Thyroid gland (tissue), 4 donors: ENCODE measurements at places on chromosomes 4 and X. TPM values are rescaled to one million over a fixed set of nuclear protein-coding genes. Genes with fewer than 3 reads are reported as not detected.
A peak's percentile ranks its signal among the peaks of the same experiment; 100 is the strongest.

DNA sequence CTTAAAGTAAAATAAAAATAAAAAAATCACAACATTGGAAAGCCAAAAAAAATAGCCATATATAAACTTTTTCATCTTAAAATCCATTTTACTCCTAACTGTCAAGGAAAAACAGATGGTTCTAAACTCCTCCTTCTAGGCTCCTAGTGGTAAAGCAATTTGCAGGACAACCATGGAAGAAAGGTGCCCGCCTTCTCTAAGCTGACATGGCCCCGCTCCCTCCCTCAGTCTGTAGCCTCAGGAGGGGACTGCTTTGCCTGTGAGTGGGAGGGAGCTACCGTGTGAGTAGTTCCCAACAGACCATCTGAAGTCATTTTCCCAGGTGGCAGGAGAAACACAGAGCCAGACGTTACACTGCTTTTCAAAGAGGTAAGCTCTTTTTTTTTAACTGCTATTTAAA lies 336.2 kb upstream of the FAT1 start:
- no peak for DNase-seq

GRCh38 chr4:123125477-123125876 lies 203.1 kb upstream of the NUDT6 start:
- DNase-seq: no peak

GRCh38 chr4:183356173-183356830 lies 34.1 kb upstream of the CLDN24 start:
- DNase-seq: no peak

DNA sequence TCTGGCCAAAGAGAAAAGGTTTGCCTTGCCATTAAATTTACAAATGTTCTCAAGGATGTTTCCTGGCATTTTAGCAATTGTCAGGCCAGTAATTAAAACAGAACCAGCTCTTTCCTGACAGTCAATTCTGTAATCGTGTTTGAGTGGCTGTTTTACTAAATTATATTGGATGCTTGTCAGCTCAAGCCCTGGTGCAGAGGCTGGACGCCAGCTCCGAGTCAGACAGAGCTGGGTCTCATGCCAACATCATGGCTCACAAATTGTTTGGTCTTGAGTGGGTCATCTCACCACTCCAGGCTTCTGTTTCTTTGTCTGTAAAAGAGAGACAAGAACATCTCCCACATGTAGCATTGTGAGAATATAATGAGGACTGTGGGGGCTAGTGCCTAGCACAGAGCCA lies 190.3 kb upstream of the PSAPL1 start:
- no peak for DNase-seq

DNA sequence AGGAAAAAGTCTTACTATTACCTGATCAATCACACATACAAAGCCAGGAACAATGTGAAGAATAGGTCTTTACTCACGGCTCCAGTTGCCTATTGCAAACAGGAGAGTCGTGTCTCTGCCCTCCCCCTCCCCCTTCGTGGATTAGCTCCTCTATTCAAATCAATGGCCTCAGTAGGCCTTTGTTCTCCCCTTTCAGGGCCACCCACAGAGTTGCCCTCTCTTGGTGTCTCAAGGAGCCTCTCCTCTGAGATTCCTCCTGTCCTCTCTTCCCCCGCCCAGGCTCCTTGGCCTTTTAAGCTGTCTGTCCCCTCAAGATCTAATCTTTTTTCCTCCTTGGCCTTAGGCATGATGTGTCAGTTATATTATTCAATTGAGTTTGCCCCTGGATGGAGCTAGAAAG lies 107.2 kb upstream of the NALF2 start:
- DNase-seq: no peak

- DNase-seq: no peak
Observed at GRCh38 chr4:145819101-145819852, 119.3 kb downstream of the ZNF827 start.

DNA sequence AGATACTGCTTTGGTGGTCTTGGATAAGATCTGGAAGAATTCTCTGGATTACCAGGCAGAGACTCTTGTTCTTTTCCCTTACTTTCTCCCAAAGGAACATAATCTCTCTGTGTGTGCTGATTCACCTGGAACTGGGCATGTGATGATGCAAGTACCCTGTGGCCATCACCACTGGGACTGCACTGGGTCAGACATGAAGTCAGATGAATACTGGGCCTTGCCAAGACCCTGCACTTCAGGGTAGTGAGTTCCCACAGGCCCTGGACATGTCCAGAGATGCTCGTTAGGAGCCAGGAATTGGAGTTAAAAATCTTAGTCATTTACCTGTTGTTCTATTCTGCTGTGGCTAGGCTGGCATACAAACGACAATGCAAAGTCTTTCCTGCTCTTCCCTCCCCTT lies 290.1 kb upstream of the BMP3 start:
- no peak for DNase-seq

GRCh38 chrX:51158231-51158630 lies 174.4 kb upstream of the NUDT10 start:
- no peak for DNase-seq

GRCh38 chr4:173169428-173170181 lies 994 bp downstream of the GALNT7 start:
- peak; percentile 69 for DNase-seq

DNA sequence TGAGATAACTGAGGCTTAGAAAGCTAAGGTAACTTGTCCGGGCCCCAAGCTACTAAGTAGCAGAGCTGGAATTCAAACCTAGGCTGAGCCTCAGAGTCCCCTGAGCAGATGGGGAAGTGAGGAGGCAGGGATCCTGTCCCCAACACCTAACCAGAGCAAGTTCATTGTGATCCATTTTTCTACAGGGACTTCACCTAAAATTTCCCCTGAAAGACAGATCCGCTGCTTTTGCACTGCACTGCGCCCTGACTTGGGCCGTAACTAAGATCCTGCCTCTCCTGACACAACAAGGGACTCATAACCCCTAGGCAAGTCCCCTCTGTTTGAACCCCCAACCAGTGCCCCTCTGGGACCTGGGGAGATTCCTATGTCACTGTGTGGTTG lies 25.6 kb upstream of the MTM1 start:
- DNase-seq: no peak

DNA sequence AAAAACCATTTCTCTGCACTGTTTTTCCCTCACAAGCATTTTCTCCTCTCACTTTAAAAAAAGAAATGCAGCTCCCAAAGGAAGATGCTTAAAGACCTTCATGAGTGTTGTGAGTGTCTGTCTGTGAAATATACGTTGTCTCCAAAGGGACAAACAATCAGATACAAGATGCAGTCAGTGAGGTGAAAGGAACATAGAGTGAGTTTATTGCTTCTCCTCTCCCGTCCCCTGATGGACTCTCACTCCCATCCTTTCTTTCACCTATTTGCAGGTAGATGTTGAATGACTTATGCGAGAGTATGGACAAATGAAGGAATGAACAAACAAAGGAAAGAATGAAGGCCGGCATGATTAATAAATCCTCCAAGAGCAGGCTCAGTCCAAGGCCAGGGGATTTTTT lies 561.2 kb upstream of the DIPK2B start:
- no peak for DNase-seq

DNA sequence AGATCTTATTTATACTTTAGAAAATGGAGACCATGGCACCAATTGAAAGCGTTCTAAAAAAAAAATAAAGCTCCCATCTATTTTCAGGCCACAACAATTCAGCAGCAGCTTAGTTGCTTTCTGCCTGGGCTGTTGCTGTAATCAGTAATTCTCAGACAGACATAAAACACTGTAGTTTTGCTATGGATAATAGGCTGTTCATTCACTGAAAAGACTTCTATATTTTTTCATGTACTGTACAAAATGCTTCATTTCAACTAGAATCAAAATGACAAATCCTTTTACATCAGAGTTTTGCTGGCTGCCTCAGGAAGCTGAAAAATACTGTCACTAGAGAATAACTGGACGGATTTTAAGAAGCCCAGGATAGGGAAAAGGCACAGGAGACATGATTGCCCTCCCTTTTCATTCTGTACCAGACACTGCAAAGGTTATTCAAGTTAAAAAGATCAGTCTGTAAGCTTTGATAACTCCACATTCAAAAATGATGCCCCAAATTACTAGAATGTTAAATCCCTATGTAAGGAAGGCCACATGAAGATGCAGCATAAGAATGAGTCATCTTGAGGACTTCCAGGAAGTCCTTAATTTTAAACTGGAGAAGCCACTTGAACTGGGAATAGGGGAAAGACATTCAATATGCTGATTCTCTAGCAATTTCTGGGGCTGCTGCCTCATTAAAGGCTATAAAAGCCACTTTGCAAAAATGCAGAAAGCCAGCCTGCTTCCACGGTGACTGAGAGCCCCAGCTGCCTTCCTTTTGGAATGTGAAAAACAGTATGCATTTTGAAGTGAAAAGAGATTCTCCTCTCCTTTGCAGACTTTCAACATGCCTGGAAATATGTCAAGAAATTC lies 403.2 kb upstream of the RASGEF1B start:
- no peak for DNase-seq

Gene SLC25A5
- 152 TPM for total RNA-seq

Gene SMS
- 89.6 TPM for total RNA-seq

Gene CORIN
- 0.27 TPM for total RNA-seq

Gene FGFR3
- 0.81 TPM for total RNA-seq

Gene PCDH19
- total RNA-seq: 0.40 TPM

Gene GYG2
- 0.89 TPM for total RNA-seq

Gene EPHA5
- total RNA-seq: 5.0 TPM

Gene SLC10A6
- 1.5 TPM for total RNA-seq
